ENCODE measurements at places on chromosomes 3 and 15.
A peak's percentile ranks its signal among the peaks of the same experiment; 100 is the strongest.

GRCh38 chr3:31882431-31882830 is 98.6 kb downstream of the OSBPL10 start:
- DNase-seq: no peak

DNA sequence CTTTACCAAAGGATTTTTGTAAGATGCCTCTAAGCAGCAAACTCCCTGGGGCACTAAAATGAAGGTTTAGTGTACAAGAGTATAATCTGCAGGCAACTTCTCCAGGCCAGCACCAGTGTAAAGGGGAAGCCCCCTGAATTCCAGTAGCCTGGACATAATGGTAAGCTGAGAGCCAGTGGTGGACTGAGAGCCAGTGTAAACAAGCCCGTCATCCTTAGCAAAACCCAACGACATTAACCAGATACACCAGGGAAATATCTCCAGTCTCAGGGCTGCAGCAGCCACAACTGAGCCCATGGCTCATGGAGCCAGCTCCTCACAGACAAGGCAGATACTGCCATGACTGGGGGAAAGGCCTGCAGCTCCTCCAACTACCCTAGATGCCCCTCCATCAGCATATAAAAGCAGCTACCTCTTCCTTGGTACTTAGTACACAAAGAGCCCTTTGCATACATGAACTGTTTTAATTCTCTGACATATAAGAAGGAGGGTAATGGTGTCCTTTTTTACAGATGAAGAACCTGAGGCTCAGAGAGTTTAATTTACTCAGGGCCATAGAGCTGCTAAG is 21.7 kb downstream of the PARP16 start:
- no peak for DNase-seq

DNA sequence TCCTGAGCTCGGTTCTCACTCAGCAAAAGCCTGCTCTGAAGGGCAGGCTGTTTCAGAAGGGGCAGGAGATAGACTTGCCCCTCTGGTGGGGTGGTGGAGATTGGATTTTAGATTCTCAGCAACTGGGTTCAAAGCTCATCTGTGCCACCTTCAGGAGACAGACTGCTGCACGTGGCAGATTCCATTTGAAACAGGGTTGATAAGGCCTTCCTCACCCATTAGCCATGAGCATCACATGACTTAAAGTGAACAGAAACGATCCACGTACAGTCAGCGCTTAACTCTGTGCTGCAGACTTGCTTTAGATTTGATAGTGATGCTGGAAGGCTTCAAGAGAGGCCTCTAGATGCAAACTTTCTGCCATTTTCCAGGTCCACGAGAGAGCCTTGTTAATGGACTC is 35.0 kb upstream of the MGLL start:
- no peak for DNase-seq

- DNase-seq: peak; percentile 23
Observed at GRCh38 chr15:76285241-76285825, 25.9 kb downstream of the ETFA start.

GRCh38 chr3:97872525-97873042 is 50.8 kb downstream of the CRYBG3 start:
- DNase-seq: no peak

GRCh38 chr15:52340093-52340492 is 44.5 kb upstream of the MYO5C start:
- no peak for DNase-seq

- DNase-seq: no peak
Observed at GRCh38 chr3:125679258-125679657, 84.0 kb upstream of the OSBPL11 start.

Measured in suppressor macrophage treated with lipopolysaccharide for 1 hour (primary cell).